GM20000 (cell line): ENCODE measurements at places on chromosomes 7 and 10.

GRCh38 chr10:121165276-121165675, 314.1 kb downstream of the WDR11 start:
- no peak for DNase-seq

DNA sequence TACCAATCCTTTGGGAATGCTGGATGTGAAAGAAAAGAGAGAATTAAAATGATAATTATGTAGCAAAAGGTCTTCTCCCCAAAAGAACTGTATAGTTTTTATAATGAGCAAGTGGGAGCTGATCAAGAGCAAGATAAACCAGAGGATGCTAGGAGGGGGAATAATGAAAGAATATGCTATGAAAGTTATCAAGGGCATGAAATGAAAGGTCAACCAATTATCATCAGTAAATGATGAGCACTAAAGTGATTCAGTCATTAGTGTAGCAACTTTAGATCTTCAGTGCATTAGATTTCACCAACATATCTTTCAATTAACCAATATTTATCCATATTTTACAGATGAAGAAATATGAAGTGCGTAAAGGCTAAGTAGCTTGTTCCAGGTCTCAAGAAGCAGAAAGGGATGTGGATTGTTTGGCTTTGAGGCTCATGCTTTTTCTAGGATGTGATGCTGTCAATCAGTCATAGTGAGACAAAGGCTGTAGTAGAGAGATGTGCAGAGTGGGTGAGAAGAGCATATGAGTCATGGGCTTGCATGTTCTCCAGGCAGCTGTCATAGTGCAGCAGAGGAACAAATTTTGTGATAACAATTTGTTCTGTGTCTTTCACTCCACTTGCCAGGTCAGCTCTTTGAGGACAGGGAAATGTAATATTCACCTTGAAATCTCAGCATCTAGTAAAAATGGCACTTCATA, 5.7 kb upstream of the OR2F2 start:
- DNase-seq = no peak

DNA sequence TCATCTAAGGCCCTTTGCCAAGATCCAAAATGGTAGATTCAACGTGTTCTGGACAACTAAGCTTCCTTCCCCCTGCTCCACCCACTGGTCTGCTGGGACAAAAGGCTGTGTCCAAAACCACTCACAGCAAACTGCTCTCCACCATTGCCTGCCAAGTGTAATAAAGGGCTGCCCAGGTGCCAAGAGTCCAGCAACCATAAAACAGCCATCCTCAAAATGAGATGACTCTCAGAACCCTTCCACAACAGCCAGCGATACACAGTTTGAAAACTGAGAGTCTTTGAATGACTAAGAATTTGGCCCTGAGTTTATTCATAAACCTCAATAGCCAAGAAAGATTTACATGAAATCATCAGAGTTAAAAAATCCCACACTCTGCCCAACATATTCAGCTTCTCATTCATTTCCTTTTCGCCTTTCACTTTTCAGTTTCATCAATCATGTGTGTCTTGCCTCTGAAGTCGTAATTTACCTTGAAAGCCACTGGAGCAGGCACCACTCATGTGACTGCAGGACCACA, 658.1 kb upstream of the MGMT start:
- no peak for DNase-seq

- DNase-seq = no peak
Measured at GRCh38 chr7:32952876-32953275, 4.4 kb upstream of the FKBP9 start.

DNA sequence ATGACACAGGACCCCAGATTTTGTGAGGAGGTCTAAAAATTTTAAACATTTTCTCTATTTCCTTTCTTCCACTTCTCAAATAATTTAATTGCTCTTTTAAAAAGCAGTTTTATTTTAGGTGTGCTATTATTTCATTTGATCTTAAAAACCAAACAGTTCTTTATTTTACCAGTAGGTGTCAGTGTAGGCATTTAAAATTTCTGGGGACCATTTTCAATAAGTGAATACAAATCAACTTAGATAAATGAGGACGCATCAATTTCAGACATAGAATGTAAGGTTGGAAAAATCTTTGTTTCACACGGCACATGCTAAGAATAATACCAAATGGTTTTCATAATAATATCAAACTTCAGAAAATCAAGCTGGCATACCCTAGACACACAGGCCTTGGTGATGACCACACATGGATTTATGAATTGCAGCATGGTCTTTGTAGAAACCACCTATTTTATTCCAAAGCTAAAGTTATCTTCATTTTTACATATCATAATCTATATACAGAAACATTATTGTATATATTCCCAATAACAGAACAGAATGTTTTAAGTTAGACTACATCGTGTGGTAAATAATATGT, 127.6 kb upstream of the SLC26A5 start:
- peak; percentile 14 for DNase-seq

DNA sequence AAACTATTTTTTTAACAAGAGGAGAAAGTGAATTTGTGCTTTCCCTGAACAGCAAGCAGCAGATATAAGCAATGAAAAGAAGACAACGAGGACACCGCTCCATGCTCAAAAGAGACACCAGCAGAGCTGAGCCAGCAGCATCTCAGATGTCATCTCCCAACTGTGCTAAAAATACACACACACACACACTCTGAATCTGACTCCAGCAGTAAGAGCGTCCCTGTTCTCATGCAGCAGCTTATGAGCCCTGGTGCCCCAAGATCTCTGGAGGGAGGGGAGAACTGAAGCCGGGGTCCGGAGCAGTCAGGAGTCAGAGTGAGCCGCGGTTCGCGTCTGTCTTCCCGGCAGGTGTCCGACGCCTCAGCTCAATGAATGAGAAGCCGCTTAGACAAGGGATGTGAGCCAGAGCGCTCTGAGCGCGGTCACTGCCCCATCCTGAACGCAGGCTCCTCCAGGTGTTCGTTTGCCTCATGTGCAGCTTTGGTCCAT, 49.2 kb downstream of the SVIL start:
- no peak for DNase-seq

GRCh38 chr7:4774658-4775249, 669 bp upstream of the AP5Z1 start:
- no peak for DNase-seq

DNA sequence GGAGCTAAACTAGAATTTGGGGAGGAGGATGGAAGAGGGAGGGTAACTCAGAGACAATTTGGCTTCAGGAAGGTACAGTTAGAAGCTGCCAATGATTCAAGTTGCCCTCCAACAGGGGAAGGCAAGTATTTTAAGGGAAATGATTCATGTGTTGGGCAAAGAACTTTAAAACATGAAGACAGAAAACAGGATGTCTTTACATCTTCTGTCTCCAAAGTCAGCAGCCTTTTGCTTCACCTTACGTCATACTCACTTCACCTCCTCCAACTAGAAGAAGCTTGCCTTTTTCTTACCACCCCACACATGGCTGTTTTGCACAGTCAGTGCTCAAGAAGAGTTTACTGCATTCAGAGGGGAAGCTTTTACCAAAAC, 36.1 kb downstream of the PPP1R3C start:
- no peak for DNase-seq

DNA sequence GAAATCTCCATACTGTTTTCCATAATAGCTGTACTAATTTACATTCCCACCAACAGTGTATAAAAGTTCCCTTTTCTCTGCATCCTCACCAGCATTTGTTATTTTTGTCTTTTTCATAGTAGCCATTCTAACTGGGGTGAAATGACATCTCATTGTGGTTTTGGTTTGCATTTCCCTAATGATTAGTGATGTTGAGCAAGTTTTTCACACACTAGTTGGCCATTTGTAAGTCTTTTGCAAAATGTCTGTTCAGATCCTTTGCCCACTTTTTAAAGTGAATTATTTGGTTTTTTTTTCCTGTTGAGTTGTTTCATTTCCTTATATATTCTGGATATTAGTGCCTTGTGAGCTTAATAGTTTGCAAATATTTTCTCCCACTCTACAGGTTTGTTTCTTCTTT, 101.0 kb upstream of the NFE2L3 start:
- no peak for DNase-seq

DNA sequence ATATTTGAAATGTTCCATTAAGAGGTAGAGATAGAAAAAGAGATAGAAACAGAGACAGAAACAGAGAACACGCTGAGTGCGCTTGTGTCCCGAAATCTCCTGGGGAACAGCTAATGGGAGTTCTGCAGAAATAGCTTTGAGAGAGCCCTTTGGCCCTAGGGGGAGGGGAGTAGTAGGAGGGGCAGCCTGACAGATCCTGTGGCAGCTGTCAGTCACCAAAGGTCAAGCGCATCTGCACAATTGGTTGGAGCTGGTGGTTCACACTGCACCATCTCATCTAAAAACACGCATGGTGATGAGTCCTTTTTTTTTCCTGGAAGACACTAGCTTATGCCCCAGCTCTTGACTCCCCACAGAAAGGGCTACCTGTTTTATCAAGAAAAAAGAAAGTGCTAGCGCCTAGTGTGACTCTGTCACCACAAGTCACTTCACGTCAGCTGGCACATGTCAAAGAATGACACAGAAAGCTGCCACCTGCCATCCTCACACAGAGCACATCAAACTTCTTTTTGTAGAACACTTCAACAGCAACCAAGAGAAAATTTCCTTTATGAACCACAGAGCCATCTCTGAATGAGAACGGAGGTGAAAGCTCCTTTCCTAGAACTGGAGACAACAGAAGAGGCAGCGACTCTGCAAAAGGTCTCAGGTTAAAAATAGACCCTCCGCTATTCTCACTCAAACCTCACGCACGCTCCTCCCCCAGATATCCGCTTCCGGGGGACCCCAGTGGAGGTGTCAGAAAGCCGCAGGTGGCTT, 125.7 kb downstream of the GFRA1 start:
- no peak for DNase-seq

- peak; percentile 2 for DNase-seq
Measured at GRCh38 chr10:55500931-55501559, 700.0 kb upstream of the PCDH15 start.

DNA sequence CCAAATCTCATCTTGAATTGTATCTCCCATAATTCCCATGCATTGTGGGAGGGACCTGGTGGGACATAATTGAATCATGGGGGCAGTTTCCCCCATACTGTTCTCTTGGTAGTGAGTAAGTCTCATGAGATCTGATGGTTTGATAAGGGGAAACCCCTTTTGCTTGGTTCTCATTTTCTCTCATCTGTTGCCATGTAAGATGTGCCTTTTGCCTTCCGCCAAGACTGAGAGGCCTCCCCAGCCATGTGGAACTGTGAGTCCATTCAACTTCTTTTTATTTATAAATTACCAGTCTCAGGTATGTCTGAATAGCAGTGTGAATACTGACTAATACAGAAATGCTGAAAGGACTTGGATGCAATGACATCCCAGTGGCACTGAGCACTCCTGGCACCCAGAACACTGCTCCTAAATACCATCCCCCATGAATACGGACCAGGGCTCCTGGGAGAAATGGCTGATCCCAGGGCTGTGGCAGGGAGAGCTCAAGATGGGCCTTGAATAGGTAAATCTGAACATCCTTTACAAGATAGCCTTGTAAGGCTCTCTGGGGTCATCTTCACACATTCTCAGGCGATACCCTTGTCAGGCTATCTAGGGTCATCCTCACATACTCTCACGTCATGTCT, 19.4 kb downstream of the ZFAND2A start:
- no peak for DNase-seq

GRCh38 chr7:36090976-36091873, 61.8 kb upstream of the EEPD1 start:
- DNase-seq = no peak

DNA sequence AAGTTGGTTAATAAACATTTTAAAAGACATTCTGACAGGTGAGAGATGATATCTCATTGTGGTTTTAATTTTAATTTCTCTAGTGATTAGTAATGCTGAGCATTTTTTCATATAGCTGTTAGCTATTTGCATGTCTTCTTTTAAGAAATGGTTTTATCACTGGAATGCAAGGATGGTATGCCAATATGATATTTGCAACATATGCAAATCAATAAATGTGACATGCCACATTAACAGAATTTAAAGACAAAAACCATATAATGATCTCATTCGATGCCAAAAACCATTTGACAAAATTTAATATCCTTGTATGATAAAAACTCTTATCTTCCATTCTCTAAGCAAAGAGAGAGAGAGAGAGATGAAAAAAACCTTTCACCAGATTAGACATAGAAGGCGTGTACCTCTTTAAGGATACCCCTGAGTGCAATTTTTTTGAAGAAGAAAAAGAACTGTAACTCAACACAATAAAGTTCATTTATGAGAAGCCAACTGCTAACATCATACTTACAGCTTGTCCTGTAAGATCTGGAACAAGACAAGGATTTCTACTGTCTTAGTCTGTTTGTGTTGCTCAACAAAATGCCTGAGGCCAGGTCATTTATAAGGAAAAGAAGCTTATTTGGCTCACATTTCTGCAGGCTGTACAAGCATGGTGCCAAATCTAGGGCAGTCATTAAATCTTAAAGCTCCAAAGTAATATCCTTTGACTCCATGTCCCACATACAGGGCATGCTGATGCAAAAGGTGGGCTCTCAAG, 39.7 kb upstream of the ZMYND11 start:
- no peak for DNase-seq

DNA sequence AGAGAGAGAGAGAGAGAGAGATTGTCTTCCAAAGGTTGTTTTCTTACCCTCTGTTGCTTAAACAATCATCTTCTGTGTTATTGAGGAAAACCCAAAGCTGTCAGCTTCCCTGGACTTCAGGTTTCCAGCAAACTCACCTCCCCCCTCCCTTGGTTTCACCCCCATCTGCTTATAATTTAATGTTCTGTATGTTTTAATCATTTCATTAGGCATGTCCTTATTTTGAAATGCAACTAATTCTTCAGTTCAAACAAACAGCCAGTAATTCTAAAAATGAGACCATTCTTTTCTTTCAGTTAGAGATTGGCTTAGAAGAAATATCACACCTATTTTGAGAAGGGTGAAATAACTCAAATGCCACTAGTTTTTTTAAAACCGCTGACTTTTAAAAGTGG, 102.9 kb downstream of the FAM204A start:
- no peak for DNase-seq

DNA sequence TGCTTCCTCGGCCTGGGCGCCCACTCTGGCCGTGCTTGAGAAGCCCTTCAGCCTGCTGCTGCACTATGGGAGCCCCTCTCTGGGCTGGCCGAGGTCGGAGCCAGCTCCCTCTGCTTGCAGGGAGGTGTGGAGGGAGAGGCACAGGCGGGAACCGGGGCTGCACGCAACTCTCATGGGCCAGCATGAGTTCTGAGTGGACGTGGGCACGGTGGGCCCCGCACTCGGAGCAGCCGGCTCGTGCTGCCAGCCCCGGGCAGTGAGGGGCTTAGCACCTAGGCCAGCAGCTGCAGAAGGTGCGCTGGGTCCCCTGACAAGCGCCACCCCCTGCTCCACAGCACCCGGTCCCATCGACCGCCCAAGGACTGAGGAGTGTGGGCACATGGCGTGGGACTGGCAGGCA, 9.0 kb upstream of the PDK4 start:
- DNase-seq = no peak

- DNase-seq = no peak
Measured at GRCh38 chr10:94299417-94299816, 63.3 kb downstream of the NOC3L start.

GRCh38 chr7:80646083-80646865, 7.8 kb downstream of the CD36 start:
- no peak for DNase-seq

- DNase-seq = no peak
Measured at GRCh38 chr7:82359426-82359825, 84.2 kb downstream of the CACNA2D1 start.
